ENCODE measurements at places on chromosomes 16 and 17.

- peak; percentile 70 for DNase-seq
Measured at GRCh38 chr17:82238472-82239201, 9.8 kb downstream of the SLC16A3 start.

GRCh38 chr17:53740312-53740711 lies 82.4 kb upstream of the KIF2B start:
- no peak for DNase-seq

DNA sequence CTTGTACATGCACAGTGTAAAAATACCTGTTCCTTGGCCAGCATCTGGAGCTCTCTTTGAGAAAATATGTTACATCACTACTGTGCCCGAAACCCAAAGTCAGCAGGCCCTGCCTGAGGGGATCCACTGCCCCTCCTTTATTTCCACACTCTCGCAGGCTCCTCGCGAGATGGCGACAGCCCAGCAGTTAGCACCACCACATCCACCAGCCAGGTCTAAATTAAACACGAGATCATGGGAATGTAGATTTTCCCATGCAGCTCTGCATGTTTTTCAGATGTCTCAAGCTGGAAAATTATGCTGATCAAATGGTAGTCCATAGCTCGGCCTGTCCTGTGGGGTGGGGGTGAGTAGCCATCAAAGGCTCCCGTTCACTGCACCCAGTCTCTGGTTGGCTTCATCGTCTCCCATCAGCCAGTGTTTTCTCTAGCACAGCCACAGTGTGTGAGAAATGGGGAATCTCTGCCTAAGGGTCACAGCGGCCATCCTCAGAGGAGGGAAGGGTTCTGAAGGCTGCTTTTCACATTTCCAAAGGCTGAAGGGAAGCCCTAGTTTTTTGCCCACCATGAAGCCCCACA lies 34.7 kb downstream of the EPN2 start:
- no peak for DNase-seq

GRCh38 chr17:31323551-31323950 lies 2.1 kb upstream of the EVI2A start:
- no peak for DNase-seq

DNA sequence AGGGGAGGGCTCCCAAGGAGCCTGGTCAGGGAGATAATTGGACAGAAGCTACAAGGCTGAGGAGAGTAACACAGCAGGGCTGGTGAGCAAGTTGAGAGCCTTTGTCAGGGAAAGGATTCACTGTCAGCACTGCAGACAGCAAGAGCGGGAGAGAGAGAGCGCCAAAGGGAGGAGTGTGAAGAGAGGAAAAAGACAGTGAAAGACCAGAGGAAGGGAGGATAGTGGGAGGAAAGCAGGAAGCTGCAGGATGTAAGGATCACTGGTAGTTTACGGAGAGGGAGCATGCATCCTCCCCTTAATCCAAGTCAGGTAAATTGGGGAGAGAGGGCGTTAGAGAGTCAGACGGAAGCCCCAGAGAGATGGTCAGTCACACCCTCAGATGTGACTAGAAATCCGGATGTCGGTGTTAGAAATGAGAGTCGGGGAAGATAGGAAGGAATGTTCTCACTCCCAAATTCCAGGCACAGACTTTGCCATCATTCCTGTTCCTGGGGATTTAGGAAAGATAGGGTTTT lies 13.8 kb upstream of the SPOP start:
- no peak for DNase-seq

DNA sequence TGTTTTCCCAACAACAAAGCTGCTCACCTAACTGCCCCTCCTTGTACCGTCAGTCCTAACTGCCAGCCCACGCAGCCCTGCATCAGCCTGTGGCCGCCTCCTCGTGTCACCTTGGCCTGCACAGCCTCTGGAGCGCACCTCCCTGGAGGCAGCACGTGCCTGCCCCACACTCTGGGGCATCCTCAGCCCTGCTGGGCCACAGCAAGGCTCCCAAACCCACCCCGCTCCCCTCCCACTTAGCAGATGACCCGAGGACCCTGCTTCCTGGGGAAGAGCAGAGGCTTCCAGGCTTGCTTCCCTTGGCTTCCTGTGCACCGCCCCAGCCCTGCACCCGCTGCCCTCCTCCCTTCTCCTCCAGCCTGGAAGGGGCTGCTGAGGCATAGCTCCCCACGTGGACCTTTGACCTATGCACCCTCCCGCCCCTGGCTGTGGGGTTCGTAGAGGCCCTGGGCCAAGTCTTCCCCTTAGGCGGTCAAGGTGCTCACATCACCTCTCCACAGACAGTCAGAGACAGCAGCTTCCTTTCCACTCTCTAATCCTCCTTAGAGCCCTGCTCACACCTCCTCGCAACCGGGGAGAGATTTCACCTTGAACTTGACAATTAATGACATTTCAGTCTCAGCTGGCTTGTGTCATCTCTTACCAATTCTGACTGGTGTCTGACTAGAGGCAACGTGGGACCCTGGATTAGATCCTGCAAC lies 115.0 kb downstream of the MGAT5B start:
- DNase-seq = no peak
